CD8-positive, alpha-beta T cell (primary cell): ENCODE measurements at places on chromosomes 16 and 17. TPM values are rescaled to one million over a fixed set of nuclear protein-coding genes. Genes with fewer than 3 reads are reported as not detected.
A peak's percentile ranks its signal among the peaks of the same experiment; 100 is the strongest.

DNA sequence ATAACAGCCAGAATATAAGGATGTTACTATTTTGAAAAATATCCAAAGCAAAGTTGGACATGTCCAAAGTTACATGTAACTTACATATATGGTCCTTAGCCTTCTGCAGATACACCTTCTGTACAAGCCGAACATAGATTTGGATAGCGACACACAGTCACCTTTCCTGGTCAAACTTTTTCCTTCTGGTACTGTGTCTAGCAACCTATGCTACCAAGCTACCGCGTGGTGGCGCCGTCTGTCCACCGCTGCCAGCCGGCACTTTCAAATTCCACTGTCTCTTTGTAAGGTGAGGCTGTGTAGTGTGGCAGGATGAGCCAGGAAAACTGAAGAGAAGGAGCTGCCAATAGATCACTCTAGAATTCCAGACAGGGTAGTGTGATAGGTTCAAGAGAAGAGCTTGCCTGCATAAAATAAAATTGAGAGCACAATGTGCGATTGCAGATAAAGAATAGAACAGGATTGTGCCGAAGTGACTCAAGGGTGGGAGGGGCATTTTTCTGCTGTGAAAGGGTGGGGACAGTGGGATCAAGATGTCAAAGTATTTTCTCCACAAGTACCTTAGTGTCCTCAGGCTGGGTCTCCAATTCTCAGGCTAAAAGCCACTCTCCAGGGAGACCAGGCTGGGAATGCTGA is 366.9 kb downstream of the SLC39A11 start:
- peak; percentile 49 for DNase-seq

- no peak for DNase-seq
Observed at GRCh38 chr17:29838961-29839360, 91.1 kb downstream of the SSH2 start.

DNA sequence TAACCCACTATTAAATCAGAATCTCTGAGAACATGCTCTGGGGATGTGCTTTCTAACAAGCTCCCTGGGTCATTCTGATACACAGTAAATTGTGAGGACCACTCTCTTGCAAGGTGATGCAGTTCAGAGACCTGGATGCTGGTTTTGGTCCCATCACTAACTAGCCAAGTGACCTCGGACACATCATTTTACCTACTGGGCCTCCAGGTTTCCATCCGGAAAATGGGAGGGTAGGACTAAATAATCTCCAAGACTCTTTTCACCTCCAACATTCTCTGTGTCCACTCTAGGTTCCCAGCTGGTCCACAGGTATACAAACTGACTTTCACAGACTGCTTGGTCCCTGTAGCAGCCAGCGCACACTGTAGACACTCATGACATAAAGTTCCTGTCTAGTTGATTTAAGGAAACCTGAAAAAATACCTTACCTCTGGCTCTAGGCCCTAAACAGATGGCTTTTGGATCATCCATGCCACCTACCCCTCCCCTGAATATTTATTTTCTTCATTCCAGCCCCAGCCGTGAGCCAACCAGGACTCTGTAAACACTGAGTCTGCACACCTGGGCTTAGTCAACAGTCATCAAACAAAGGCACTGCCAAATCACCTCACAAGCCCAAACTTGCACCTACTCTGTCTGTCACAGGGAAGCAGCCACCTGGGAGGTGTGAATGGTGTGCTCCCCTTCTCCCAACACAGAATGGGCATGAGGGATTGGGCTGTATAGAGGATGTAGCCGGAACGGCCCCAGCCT is 51.3 kb upstream of the MRPS23 start:
- no peak for DNase-seq

DNA sequence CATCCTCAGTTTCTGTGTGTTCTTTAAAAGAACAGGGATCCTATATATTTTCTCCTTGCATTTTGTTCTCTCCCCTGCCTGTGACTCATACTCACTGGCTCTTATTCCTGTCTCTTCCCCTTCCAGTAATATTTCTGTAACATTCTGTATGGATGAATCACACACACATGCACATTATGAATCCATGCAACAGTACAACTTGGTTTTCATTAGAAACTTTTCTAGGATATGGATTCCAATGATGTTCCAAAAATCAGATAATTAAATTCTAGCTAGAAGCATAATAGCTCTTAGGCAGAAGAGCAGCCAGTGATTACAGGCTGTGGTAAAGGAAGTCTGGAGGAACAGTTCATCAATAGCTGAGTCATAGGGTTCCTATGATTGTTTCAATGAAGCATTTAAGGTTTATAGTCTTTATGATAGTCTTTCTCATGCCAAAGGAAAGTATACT is 119.6 kb upstream of the PMFBP1 start:
- DNase-seq = no peak

- no peak for DNase-seq
Observed at GRCh38 chr17:19538095-19539039, 4.7 kb downstream of the SLC47A1 start.

- no peak for DNase-seq
Observed at GRCh38 chr16:2299915-2300192, 31.9 kb upstream of the RNPS1 start.

DNA sequence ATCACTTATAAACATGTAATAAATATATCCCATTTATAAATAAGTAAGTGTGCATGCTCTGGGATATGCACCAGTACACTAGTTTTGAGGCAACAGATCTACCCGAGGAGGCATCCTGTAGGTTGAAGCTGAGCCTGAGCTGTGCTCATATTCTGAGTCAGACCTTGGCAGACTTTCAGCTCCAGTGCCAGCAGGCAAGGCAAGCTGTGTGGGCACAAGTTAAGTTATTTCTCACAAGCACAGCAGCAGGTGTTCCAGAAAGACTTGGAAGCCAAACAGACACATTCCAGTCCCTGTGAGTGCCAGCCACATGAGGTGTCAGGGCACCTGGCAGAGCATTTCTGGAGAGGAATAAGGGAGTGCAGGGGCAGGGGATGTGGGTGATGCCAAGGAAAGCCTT is 1.3 kb upstream of the CLEC19A start:
- no peak for DNase-seq

- peak; percentile 83 for DNase-seq
Observed at GRCh38 chr16:81444448-81445121, at the start of gene CMIP. Gene CMIP (plus strand): TSS chr16:81444808.

- DNase-seq = no peak
Observed at GRCh38 chr17:48175692-48176470, 68.3 kb downstream of the SNX11 start.

GRCh38 chr16:87833548-87833947 is 35.8 kb downstream of the SLC7A5 start:
- no peak for DNase-seq

DNA sequence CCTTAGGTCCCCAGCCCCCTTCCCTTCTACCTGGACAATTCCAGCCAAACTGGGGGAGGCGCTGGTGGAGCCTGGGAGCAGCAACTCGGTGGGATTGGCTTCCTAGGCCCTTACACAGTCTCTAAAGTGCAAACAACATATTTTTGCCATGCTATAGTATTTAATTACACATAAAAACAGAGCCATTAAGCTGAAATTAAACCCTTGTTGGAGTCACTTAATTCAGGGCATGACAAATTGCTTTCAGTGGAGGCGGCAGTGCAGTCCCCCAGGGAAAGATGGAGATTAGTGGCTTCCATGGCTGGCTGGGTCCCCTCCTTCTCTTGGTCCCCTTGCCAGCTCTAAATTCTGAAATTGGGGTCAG is 17.3 kb downstream of the IGFBP4 start:
- no peak for DNase-seq

DNA sequence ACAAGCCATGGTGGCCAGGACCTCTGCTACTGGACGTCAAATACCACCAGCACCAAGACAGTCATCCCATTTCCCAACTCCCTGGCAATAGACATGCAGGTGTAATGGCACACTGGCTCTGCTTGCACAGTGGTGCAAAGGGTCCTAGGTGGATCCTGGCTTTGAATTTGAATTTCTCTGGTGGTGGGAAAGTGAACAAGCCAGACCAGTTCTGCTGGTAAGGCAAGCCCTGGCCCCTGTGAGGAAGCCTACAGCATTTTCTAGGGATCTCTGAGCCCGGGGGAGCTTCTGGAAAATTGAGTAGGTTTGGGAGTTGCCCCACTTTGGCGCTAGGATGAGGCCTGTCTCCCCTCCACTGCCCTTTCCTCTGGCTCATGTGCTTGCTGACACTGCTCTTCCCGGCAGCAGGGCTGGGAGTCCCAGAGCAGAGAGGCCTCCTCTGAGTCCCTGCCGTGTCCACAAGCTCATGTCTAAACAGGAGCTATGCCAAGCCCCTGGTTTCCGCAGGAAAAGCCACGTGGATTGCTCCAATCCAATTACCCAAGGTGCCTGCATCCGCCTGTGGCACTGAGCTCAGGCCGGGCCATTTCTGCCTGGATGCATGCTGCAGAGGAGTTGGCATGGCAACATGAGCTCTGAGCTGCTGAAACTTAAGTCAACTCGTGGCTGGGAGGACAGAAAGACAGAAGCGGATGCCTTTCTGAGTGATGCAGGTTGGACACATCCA is 67.0 kb downstream of the PRMT7 start:
- DNase-seq = no peak

GRCh38 chr16:1184980-1185379 is 32.1 kb downstream of the CACNA1H start:
- no peak for DNase-seq

DNA sequence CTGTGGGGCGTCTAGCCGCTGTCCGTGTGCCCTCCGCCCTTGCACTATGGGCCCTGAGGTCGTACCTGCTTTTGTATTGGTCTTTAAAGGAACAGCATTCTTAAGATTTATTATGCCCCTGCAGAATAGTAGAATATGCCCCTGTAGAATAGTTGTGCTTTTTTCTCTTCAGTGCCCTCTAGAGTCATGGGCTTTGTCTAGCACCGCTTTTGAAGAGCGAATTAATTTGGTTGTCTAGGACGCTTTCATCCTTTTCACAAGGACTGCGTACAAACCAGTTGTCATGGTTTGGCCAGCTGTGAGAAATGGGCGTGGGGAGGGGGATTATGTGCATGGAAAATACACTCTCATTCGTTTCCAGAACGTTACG is 621 bp downstream of the CEP95 start:
- peak; percentile 21 for DNase-seq

GRCh38 chr16:81483064-81483969 is 38.7 kb downstream of the CMIP start:
- DNase-seq = no peak

DNA sequence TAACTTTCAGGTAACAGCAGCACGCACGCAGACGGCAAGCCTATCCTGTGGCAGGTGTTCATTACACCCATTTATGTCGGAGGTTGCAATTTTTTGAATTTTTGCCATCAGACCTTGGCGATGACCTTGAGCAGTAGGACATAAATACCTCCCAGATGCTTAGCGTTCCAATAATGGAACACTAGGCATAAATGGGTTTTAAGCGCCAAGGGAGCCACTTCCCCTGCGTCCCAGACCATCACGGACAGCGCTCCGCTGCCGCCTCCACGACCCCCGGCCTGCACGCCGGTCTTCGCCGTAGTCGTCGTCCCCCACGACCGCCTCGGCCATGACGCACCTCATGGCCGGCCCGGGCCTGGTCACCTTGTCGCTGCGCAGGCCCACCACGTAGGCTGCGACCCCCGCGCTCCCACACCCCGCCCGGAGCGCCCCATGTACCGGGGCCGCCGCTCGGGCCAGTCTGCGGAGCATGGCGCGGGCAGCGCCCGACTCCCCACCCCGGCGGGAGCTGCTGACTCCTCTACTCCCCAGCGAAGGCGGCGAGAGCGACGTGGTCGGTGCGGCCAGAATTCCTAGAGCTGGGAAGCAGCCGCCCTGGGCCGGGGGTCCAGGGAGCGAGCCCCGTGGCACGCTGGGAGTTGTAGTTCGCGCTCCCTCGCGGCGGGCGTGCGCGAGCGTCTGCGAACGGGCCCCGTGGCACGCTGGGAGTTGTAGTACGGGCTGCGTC is 22.7 kb downstream of the TMEM235 start:
- DNase-seq = peak; percentile 73

DNA sequence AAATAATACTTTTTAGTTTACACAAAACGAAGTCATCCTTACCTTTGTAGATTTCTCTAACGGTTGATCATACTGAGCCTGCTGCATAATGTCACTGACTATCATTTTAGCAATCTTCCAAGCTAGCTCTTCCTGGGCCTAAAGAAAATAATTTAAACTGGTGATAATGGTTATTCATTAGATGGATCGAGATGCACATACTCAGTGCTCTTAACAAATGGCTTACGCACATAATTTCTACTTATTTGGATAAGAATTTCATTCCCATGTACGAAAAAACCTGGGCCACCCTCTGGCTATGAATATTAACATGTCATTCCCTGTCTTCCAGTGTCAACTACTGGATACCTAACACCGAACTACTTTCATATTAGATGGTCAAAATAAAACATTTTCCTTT is 41.4 kb upstream of the ULK2 start:
- no peak for DNase-seq

- DNase-seq = peak; percentile 72
Observed at GRCh38 chr17:8223356-8224126, 13.2 kb upstream of the AURKB start.

DNA sequence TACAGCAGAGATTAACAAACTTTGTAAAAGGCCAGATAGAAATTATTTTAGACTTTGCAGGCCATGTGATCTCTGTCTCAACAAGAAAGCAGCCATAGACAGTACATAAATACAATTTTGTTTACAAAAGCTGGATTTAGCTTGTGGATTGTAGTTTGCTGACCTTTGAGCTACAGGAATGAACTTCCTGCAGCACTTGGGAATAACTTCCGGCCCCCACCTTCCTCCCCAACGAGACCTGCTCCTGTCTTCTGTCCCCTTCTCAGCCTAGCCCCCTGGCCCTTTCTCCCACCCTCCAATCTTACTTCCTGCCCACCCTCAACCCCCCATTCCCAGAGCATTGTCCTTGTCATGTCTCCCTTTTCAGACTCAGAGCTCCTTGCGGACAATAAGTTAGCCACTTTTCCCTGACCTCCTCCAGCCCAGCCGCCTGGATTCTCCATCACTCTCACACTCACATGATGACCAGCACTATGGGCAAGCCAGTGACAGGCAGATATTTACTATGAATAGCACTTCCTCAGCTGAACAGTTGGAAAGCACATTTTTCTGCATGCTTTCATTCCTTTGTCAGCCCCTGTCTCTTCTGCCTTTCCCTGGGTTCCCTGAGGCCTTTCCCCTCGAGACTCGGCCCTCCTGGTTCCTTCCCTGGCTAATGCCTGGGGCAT is 27.6 kb upstream of the DLX3 start:
- no peak for DNase-seq

DNA sequence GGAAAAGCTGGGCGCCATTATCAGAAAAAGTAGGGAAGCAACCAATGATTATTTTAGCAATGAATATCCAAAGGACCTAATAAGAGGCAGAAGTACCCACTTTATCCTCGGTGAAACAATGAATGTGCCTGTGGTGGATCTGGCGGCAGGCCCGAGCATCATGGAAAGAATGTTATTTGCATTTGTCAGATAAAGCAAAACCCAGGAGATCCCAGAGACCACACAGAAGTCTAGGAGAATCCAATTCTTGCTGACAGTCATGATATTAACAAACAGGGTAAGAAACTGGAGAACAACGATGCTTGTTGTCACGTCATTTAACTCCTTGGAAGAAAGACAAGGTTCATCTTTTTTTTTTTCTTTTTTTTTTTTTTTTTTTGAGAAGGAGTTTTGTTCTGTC is 12.0 kb upstream of the TNRC6A start:
- no peak for DNase-seq

Gene PRSS36
- total RNA-seq = 0.56 TPM

Gene FBF1
- 21.1 TPM for total RNA-seq

Gene ZNF287
- total RNA-seq = 13.7 TPM

Gene KCNH4
- 0.35 TPM for total RNA-seq

Gene MYH1
- total RNA-seq = not detected

Gene TBC1D3C
- not detected for total RNA-seq

Gene MGAT5B
- 0.36 TPM for total RNA-seq

Gene CCL15
- total RNA-seq = not detected

Gene PROCA1
- 2.8 TPM for total RNA-seq
